RCC 7860 (cell line): ENCODE measurements at places on chromosomes 11 and 22.

GRCh38 chr11:58958500-58958899 lies 19.2 kb downstream of the GLYATL1 start:
- no peak for DNase-seq

DNA sequence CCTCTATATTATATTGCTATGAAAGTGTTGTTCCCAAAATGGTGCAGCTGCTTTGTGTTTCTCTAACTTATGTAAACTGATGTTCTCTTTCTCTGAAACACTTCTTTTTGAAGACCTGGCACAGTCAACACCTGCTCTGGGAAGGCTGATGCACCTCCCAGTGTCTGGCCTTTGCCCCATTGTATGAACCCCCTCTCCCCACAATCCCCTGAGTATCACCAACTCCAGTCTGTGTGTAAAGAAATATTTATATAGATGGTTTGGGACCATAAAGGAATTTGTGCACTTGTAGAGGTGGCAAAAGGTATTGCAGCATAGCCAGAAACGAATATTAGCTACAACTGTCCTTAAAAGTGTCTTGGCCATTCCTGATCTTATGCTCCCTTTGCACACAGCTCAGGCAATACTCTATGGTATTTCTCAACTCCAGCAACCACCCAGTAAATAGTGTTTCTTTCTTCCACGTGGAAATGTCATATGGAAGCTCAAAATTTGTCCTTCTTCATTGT lies 365.2 kb upstream of the DDI1 start:
- DNase-seq = no peak

- DNase-seq = no peak
Observed at GRCh38 chr22:48076008-48076407, 1313.6 kb downstream of the TBC1D22A start.

GRCh38 chr11:79768343-79768742 lies 327.5 kb upstream of the TENM4 start:
- DNase-seq = no peak

- peak; percentile 49 for DNase-seq
Observed at GRCh38 chr22:41636467-41636866, 15.4 kb downstream of the XRCC6 start.

- no peak for DNase-seq
Observed at GRCh38 chr11:117877120-117877784, 794 bp upstream of the FXYD6 start.

- DNase-seq = no peak
Observed at GRCh38 chr11:84865791-84866535, 761.2 kb downstream of the DLG2 start.

DNA sequence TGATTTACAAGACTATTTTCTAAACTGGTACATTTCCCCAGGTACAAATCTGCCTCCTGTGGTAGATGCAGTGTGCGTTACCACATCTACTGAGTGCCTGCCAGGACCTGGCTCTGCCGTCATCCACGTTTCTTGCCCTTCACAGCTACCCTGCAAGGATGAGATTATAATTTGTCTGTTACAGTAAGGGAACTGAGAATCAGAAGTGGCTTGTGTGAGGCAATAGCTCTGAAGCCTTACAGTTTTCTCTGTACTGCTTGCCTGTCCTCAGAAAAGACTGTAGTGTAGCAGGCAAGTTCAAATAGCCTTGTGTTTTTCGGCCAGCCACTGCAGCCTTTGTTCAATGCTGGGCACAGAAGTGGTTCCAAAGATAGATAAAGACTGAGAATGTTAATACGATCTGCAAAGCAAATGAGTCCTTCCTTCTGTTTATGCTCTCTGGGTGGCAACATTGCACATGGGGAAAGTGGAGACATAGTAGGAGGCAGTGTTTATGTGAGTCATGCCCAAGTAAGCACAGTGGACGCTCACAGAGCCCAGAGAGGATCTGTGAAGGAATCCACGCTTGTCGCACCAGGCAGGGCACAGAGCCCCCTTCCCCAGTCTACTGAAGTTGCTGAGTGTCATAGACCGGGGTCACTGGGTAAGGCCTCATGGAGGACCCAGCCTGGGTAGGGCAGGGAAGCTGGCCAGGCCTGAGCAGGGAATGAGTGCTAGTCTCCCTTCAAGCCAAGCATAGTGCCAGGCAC lies 49.1 kb downstream of the MICAL2 start:
- peak; percentile 70 for DNase-seq

DNA sequence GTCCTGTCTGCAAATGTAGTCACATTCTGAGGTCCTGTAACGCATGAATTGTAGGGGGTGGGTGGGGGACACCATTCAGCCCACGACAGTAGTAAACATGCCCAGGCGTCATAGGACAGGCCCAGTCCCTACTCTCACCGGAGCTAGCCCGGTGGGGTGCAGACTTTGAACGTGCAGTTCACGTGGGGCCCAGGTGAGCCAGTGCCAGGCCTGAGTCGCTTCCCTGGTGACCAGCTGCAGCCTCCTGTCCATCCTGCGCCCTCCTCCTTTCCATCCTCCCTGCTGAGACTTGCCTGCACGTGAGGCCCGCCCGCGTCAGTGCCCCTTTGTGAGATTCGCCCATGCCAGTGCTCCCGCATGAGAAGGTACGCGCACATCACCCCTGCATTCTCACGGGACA lies 116.8 kb downstream of the WNT7B start:
- DNase-seq = no peak

DNA sequence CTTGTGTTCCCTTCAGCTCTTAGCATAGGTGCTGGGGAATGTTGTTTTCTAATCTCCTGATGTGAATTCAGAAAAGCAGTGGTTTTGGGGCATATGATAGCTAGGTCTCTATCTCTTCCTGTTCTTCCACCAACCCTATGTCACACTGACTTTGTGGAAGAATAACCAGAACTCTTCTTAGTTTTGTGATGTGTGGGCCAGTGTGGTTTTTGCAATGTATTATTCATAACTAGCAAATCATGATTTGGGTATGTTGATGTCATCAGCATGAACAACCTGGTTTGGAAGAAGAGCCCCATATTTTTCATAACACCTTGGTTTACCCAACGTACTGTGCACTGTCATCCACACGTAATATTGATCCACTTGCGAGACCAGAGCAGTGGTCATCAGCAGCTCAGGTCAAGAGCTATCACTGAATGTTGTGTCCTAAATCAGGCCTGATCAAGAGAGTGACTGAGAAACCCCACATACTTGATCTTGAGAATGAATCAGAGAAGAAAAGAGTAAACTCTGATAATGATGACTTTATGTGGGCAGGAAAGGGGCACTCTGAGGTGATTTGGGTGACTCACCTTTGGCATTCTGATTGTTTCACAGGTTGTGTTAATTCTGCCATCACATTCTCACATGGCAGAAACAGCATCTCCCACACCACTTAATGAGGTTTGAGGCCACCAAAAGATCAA lies 19.4 kb upstream of the MS4A6E start:
- DNase-seq = peak; percentile 42

GRCh38 chr22:50031189-50032091 lies 18.9 kb upstream of the IL17REL start:
- no peak for DNase-seq

GRCh38 chr11:100592619-100593260 lies 94.3 kb upstream of the ARHGAP42 start:
- DNase-seq = no peak

DNA sequence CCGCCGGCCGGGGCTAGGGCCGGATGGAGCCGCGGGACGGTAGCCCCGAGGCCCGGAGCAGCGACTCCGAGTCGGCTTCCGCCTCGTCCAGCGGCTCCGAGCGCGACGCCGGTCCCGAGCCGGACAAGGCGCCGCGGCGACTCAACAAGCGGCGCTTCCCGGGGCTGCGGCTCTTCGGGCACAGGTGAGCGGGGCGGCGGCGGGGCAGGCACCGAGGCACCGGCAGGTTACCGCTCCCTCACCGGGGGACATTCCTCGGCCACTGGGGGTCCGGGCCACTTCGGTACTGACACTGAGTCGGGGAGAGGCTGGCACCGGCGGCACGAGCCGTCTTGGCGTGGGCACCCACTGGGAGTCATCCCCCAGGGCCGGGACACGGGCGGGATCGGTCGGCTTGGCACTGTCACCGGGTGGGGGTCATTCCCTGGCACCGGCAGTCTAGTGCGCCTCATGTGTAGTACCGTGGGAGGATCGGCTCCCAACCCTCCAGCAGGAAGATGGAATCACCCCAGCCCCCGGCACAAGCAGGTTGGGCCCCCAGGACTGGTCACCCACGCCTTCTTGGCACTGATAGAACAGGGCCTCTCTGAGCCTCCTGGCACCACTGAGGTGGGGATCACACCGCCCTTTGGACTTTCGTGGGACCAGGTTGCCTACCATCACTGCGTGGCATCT lies 511 bp downstream of the DGKZ start:
- DNase-seq = no peak

DNA sequence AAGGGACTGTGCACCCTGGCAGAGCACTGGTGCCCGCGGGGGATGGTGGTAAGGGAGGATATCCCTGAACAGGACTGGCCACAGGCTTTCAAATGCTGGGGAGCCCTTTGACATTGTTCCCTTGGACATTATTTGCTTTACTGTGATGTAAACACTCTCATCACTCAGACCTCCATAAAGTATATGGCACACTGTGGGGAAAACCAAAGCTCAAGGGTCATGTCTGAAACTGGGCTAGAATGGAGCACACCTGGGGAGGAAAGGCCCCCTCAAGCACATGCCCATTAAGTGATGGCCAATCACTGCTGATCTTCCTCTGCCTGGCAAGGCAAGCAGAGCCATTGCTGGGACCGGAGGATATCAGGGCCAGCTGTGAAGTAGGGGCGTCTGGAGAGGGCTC lies 60.9 kb upstream of the TENM4 start:
- DNase-seq = no peak

DNA sequence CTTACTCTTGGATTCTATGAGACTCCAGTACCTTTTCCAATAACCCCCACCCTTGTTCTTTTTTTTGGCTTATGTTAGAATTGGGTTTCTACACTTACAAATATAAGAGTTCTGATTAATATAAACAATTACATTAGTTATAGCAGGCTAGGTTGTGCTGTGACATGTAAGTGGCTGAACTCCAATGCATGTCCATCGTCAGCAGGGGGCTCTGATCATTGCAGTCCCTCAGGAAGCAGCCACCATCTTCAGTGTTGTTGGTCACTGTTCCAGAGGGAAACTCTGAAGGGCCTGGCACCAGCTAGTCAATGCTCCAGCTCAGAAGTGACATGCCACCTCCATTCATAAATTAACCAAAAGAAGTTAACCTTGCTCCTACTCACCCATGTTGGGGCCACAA lies 5.6 kb downstream of the LIPT2 start:
- no peak for DNase-seq

GRCh38 chr22:30668386-30668710 lies 673 bp upstream of the DUSP18 start:
- DNase-seq = no peak

- no peak for DNase-seq
Observed at GRCh38 chr11:118856314-118856713, 27.4 kb upstream of the CXCR5 start.

- DNase-seq = no peak
Observed at GRCh38 chr22:49994361-49995040, 18.1 kb downstream of the IL17REL start.

- no peak for DNase-seq
Observed at GRCh38 chr11:45021692-45022141, 71.0 kb upstream of the TP53I11 start.

DNA sequence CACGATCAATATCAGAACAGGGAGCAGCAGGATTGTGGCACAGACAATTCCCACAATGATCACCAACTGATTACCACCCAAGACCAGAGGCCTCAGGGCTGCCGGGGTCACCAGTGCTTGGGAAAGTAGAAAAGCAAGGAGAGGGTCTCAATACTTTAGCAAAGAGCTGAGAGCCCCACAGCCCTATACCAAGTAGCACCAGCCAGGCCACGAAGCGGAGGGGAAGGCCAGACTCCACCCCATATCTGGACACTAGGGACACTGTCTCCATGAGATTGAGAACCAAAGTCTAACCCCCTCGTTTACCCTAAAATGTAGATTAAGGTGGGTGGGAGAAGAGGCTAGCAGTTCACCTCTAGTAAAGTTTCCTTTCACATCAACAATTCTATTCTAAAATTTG lies 24.1 kb upstream of the SCN2B start:
- no peak for DNase-seq

DNA sequence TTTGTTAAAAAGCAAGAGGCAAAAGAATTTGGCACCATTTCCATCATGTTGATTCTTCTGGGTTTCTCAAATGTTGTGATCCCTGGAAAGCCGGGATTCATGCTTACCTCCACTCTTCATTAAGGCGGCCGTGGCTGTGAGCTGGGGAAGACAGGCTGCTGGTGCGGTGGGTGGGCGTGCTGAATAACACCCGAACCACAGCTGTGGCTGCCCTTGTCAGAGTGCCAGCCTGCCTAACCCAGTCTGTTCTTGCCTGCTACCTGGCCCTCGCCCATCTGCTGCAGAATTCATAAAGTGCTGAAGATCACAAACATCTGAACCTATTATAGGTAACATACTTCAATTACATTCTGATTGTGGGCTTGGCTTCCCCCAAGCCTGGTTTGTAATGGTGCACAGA lies 95.8 kb upstream of the RCN1 start:
- DNase-seq = no peak

DNA sequence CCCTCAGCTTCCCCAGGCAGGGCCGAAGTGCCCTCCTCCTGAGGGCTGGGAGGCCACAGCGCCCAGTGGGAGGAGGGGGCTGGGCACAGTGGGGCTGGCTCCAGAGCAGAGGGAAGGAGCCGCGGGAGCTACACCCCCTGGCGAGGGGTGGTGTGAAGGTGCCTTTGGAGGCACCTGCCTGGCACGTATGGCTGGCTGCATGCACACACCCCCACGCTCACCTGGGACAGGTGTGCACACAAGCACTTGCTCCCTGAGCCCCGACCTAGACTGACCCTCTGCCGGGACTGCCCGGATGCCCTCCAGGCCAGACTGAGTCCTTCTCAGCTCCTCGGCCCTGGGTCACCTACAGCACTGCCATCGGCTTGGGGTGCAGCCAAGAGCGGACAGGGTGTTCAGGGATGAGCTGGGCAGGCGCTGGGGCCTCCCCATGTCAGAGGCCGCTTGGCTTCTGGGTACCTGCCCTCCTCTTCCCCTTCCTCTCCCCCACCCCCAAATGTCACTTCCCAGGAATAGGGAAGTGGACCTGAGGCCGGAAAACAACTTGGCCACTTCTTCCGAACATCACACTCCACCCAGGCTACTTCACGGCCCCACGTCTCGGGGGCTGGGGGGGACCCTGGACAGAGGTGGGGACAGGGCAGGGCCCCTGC lies 7.4 kb upstream of the PIM3 start:
- DNase-seq = no peak

DNA sequence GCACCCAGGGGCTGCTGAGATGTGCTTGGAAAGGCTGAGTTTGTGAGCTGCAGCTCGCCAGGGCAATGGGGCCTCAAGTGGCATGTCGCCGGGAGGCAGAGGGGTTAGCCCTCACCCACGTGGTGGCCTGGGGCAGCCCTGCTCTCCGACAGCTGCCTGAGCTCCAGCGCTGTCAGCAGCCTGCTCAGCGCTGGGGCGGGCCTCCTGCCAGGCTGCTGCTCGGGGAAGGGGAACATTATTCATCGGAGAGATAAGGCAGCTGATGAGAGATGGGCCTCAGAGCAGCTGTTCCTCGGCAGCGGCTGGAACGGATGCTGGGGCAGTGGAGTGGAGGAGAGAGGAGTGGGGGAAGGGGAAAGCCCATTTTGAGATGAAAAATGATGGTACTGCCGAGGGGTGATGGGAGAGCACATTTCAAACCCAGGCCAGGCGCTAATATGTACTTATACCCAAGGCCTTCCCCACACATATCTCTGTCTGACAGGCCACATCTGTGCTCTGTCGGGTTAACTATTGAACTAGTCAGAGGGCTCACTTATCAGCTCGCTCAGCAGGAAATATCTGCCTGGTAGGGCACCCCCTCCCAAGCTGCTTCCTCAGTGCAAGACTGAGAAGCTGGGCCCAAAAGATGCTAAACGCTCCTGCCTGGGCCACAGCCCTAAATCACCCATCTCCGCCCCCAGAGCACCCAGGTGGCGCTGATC lies 79.5 kb downstream of the TIMP3 start:
- no peak for DNase-seq
